ENCODE measurements at places on chromosomes 4 and X. TPM values are rescaled to one million over a fixed set of nuclear protein-coding genes. Genes with fewer than 3 reads are reported as not detected.

DNA sequence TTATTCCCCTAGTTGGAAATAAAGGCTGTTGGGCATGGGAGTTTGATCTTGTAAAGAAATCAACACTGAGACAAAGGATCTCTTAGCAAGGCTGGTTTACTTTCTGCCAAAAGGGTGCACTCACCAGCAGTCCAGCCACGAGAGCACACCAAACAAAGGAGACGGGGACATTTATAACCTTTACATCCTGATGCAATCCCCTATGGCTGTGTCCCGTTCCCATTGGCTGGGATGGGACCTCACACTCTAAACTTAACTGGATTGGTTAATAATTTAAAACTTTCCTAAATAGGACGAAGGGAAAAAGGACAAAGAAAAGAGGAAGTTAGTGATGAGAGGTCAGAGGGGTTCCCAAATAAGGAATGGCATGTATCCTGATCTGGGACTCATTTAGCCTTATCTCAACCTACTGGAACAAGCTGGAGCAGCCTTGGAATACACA is 17.9 kb downstream of the METAP1 start:
- DNase-seq, result no peak

DNA sequence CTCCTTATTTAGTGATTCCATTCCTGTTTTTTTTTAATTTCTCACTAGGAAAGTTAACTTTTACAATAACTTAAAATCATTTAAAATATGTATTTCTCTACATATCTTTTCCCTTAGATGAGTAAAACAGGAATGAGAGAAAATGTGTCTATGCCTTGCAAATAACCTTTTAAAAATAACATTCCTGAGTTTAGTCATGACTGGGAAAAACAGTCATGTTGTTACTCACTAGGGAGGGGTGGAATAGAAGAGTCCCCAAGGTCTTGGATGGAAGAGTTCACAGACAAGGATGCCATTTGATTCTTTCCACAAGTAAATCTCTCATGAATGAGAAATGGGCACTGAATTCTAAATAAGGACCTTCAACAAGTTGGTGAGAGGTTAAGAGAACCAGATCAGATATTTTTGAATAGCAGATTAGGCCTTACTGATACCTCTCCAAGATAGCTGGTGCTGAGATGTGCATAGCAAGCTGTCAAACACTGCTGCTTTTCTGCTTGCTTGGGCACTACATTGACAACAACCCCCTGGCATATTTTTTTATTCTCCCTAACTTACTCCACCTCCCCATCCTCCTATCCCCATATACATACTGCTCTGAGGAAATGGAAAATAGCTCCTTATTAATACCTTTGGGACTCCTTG is 25.1 kb downstream of the UGDH start:
- no peak for DNase-seq

DNA sequence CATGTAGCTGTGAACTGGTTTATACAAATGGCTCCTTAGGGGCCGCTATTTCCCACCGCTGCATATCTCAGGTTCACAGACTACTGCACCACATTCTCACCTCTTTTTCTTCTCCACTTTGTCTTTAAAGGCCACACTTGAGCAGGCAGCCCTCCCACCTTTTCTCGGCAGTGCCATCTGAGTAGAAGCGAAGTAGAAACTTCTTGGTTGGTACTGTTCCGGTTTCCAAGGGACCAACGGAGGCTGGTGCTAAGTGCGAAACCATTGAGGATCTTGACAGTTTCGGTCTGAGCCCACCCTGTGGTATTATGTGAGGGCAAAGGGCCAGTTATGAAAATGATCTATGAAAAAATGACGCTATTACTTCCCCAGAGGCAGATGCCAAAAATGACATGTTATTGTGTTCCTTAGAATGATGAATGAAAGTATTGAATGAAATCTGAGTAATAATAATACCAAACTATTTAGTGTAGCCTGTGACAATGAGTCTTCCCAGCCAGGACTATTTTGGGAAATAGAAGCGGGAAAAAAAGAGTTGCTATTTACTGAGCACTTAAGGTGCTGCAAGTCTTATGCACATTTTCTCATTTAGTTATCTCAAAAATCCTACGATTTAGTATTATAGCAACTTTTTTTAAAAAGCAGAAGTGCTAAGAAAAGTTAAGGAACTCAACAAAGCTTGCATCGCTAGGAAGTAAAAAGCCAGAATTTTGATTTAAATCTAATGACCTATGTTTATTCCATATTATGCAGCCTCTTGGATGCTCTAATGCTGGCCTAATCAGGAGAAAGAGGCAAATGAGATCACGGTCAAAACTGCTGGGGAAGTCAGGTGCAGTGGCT is 29.6 kb upstream of the CHRNA9 start:
- no peak for DNase-seq

- DNase-seq, result no peak
Observed at GRCh38 chr4:137422666-137423065, 109.6 kb downstream of the PCDH18 start.

DNA sequence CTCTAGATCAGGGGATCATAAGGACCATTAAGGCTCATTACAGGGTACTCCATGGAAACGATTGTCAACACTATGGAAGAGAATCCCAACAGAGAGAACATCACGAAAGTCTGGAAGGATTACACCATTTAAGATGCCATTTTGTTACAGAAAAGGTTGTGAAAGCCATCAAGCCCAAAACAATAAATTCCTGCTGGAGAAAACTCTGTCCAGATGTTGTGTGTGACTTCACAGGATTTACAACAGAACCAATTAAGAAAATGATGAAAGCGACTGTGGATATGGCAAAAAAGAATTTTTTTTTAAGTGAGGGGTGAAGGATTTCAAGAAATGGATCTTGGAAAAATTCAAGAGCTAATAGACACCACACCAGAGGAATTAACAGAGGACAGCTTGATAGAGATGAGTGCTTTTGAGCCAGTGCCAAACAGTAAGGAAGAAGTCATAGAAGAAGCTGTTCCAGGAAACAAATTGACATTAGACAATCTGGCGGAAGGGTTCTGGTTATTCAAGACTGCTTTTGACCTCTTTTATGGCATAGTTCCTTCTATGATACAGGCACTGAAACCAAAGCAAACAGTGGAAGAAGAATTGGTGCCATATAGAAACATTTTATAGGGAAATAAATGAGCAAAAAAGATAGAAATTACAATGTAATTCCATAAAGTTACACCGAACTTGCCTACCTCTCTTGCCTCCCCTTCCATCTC is 17.3 kb upstream of the LSM6 start:
- DNase-seq, result no peak

GRCh38 chr4:158162631-158163030 is 10.2 kb downstream of the GASK1B start:
- DNase-seq, result no peak

- DNase-seq, result no peak
Observed at GRCh38 chrX:3252744-3253143, 93.7 kb downstream of the MXRA5 start.

Gene SPOCK3
- not detected for total RNA-seq

Gene CDKL2
- total RNA-seq, result 20.6 TPM

Gene ADH7
- total RNA-seq, result not detected

Gene C4orf51
- not detected for total RNA-seq

Measured in upper lobe of right lung (tissue), 1 donor.